ENCODE measurements at places on chromosomes 7 and 10.

- no peak for DNase-seq
These were observed 69.3 kb downstream of the OSBPL3 start for GRCh38 chr7:24910551-24911212.

DNA sequence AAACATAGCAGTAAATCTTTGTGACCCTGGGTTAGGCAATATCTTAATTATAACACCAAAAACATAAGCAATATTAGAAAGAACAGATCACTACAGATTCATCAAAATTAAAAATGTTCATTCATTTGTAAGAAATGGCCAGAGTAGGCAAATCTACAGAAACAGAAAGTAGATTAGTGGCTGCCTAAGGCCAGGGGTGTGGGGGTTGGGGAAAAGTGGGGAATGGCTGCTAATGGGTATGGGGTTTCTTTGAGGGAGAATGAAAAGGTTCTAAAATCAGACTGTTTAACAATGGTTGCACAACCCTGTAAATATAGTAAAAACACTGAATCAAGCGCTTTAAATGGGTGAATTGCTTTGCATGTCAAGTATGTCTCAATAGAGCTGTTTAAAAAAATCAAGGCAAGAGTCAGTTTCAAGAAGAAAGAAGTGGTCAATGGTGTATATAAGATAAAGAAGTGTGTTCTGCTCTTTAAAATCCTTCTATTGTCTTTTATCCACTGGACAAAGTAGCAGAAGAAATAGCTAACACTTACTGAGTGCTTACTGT lies 42.6 kb downstream of the CDK6 start:
- no peak for DNase-seq

DNA sequence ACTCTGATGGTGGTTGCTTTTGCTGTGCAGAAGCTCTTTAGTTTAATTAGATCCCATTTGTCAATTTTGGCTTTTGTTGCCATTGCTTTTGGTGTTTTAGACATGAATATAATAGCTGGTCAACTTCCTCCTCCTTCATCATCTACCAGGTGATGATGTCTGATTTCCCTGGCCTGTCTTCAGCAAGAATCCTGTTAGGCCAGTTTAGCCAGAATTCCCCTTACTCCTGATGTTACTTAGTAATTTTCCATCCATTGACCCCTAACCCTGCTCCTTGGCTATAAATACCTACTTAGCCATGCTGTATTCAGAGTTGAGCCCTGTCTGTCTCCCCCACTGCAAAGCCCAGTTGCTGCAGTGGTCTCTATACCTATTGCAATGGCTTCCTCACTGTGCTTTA lies 91.4 kb downstream of the ZNF777 start:
- DNase-seq = no peak

- peak; percentile 50 for DNase-seq
These were observed at the start of gene RBM20 for GRCh38 chr10:110643653-110644597. Gene RBM20, plus strand, starts transcription at chr10:110644336. Its CDS starts 119 bp downstream, at chr10:110644455.

DNA sequence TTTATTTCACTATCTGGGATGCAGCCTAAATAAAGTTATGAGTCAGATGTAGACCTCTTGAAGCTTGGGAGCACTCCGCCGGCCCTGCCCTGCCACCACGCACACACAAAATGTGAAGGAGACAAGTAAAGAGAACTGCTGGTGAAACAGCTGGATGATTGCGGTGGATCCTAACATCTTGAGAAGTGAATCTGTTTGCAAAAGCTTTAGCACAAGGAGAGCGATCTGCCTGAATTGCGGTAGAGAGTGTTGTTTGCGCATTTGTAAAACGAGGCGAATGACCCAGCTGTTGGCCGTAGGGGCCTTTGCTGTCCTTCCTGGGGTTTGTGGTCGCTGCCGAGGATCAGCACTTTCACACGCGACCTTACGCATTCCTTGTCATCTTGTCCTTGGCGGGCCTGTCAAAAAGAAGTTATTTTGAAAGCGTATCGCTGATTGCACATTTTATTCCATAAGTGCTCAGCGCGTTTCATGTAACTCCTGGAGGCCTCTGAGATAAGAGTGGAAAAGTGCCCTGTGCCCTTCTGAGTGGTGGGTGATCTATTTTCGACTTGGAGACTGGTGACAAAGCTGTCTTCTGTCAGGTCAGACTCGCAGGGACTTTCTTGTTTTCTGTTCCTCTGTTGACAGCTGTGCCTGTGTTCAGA lies 40.8 kb downstream of the RBM20 start:
- peak; percentile 26 for DNase-seq

DNA sequence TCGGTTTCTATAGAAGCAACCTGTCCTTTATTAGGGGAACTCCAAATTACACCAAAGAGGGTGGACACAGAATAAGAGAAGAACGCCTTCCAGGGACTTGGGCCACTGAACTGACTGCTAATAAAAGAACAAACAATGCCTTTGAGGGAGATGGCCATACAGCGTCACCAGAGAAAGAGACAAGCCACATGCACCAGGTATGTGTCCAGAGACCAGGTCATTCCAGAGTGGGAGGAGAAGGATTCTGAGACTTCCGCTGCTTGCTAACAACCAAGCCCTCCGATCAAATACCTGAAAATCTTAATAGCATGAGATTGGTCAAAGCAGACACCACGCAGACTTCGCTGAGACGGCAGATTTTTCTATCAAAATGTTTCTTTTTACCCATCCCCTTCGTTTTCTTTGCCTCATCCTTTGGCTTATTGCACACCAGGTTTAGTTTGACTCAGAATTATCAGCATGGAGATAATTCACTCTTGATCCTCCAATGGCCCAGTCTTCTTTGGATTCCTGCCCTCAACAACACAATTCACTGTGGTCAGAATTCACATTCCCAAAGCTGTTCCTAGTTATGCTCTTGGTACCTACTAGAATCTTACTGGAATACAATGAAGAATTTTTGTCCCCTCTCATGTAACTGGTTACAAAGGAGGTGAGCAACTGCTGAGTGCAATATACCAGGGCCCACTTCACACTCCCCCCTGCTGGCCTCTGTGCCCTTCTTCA lies 87.4 kb upstream of the DDC start:
- DNase-seq = no peak

DNA sequence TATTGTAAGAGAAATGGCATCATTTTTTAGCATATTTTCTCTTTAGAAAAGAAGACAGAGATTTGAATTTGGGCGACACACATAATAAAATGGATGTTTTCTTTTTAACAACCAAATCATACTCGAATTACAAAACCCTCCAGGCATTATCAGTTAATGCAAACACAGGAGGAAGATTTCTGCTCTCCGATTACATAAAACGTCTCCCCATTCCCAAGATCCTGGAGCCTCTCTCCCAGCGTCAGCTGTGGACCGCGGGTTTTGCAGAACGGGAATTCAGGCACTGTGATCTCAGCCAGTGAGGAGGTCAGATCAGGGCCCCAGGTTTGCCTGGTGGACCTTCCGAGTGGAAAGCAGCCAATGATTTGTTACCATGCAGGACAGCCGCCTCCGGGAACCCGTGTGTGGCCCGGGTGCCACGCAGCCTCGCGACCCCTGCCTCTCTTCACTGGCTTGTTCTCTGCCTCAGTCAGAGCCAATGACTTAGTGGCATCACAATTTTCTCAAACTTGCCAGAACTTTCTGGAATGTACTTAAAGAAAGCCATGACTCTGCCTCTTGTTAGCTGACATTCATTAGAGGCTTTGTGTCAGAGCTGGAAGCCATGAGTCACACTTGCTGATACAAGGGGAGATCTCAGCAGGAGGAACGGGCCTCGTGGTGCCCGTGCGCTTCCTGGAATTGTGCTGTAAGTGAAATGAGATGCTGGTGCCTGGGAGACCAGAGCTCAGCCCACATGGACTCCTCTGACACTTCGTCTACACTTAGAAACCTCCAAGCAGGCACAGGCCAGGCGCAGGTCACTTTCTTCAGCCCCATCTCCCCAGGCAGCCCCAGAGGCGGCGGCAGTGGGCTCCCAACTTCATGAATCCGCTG lies 246.1 kb downstream of the KLF6 start:
- peak; percentile 93 for DNase-seq

DNA sequence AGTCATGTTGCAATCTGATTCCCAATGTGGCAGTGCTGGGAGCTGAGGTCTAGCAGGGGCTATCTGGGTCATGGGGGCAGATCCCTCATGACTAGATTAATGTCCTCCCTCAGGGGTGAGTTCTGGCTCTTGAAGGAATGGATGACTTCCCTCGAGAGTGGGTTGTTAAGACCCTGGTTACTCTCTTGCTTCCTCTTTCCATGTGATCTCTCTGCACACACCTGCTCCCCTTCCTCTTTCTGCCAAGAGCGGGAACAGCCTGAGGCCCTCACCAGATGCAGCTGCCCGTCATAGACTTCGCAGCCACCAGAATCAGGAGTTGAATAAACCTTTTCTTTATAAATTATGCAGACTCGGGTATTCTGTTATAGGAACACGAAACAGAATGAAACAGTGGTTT lies 37.8 kb downstream of the SFMBT2 start:
- no peak for DNase-seq

DNA sequence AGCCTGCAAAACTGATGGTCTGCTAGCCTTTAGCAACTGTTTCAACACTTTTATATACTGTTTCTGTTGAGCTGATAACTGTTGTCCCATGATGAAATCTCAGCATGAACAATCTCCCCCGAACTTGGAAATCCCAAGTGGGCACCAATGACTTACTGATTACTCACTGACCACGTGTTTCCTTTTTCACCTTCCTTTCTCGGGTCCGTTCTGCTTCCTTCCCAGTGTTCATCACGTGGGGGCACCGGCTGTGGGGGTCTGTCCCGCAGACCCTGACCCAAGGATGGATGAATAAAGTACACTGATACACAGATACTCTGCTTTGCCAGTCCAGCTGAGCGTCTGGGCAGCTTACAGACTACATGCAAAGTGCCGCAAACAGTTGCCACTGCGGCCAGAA lies 39.0 kb upstream of the RASGEF1A start:
- DNase-seq = peak; percentile 56

- DNase-seq = no peak
These were observed 145.3 kb upstream of the NAMPT start for GRCh38 chr7:106430103-106430502.

All from ELR (cell line).